ENCODE measurements at places on chromosomes 16 and 17.

GRCh38 chr17:78665952-78666920 lies 89.0 kb upstream of the DNAH17 start:
- no peak for DNase-seq

- DNase-seq = no peak
Measured at GRCh38 chr17:35617505-35617904, 30.4 kb downstream of the AP2B1 start.

GRCh38 chr17:48053758-48054237 lies 5.6 kb downstream of the NFE2L1 start:
- DNase-seq = no peak

DNA sequence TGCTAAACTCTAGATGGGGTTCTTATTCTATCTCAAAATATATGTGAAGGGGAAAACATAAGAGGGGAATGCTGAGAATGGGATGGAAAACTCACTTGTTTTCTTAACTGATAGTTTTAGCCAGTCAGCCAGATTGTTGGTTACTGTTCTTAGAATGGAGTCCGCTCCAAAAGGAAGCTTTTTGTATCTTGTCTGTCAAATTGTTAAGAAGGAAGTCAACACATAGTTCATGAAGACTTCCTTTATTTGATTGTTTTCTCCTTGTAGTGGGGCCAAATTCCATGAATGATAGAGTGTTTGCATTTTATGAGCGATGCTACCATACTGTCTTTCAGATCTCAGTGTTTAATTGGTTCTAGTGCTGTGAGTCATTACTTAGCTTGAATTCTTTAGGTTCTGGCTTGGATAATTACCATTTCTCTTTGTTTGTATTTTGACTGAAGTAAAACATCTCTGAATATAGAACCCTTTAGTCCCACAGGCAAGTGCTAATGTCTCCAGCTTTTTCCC lies 98.3 kb upstream of the GOT2 start:
- no peak for DNase-seq

GRCh38 chr16:80519189-80519588 lies 21.6 kb upstream of the DYNLRB2 start:
- DNase-seq = no peak

DNA sequence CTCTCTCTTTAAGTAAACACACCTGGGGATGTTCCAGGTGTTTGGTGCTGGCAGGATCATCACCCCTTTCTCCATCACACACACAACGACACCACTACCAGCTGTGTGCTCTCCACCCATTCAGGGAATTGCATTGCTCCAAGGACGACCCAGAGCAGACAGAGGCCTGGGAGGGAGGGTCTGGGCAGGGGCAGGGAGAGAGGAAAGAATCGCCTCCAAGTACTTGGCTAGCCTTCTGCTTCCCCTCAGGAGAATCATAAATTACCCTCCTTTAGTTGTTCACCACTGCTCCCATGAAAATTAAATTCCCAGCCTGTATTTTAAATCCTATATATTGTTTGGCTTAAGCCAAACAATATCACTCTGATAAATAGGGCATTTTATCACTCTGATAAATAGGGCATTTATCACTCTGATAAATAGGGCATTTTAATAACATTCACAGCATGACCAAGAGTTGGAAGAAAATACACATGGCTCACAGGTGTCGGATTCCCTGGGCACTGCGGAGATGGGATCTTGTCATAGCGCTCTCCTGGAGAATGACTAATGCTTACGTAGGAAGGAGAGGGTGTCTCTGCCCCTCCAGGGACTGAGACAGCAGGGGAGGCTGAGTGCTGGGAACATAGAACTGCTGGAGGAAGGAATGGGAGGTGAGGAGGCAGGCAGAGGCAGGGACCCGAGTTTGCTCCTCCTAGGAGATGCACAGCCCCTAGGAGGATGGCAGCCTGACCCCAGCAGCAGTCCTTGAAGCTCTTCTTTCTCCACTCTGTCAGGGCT lies 673.6 kb downstream of the HS3ST4 start:
- DNase-seq = no peak

DNA sequence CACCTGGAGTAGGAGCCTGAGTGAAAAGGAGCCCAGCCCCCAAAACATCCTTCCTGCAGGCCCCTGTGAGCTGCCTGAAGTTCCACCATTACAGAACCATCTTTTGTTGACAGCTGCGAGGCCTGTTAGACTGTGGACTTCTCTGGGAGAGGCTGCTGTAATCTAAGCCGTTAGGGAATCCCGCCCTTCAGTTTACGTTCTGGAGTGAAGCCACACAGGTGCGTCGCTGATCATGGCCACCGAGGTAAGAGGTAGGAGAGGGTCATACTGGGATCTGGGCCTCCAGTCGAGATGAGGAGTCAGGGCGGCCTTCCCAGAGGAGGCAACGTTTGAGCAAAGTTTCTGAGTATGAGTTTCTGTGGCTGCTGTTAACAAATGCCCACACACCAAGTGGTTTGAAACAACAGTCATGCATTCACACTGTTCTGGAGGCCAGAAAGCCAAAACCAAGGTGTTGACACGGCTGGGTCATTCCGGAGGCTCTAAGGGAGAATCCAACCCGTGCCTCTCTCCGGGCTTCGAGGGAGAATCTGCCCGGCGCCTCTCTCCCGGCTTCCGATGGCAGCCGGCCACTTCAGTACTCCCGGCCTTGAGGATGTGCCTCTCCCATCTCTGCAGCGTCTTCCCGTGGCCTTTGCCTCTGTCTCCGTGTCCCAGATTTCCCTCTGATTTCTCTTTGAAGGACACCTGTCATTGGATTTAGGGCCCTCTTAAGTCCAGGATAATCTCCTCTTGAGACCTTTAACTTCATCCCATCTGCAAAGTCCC lies 26.6 kb upstream of the ATP2C2 start:
- DNase-seq = no peak

GRCh38 chr16:6864244-6864643 lies 468.4 kb upstream of the RBFOX1 start:
- DNase-seq = no peak

GRCh38 chr16:543301-544164 lies 16.0 kb downstream of the CAPN15 start:
- DNase-seq = no peak

- DNase-seq = no peak
Measured at GRCh38 chr17:59627770-59628171, 8.1 kb downstream of the CLTC start.

DNA sequence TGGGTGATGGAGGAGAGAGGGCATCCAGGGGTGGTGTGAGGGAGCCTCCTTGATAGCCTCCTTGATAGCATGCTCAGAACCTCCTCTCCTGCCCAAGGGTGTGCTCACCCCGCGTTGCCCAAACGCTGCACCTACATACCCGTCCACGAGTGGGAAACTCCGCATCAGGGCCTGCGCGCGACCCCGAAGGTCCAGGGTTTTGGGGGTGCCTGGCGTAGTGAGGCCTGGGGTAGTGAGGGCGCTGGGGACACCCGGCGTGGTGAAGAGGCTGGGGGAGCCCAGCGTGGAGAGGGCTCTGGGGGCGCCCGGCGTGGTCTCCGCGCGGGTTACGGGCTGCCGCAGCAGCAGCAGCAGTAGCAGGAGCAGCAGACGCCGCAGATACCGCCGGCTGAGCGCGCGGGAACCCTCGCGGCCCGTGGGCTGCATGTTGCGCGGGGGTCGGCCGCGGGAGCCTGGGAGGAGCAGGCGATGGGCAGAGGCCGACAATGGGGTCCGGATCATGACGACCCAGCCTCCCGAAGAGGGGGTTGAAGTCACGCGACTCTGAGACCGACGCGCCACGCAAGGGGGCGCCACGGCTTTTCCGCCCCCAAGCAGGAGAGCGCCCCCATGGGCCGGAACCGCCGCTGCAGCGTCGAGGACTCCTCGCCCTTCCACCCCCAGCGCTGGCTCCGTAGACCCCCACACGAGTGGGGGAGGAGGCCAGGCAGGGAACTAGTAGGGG lies at the start of gene DPEP3:
Gene DPEP3, minus strand, starts transcription at position 545 of the 724 bp plus-strand sequence. Its CDS starts 119 bp downstream, at position 426.
- DNase-seq = peak; percentile 86

DNA sequence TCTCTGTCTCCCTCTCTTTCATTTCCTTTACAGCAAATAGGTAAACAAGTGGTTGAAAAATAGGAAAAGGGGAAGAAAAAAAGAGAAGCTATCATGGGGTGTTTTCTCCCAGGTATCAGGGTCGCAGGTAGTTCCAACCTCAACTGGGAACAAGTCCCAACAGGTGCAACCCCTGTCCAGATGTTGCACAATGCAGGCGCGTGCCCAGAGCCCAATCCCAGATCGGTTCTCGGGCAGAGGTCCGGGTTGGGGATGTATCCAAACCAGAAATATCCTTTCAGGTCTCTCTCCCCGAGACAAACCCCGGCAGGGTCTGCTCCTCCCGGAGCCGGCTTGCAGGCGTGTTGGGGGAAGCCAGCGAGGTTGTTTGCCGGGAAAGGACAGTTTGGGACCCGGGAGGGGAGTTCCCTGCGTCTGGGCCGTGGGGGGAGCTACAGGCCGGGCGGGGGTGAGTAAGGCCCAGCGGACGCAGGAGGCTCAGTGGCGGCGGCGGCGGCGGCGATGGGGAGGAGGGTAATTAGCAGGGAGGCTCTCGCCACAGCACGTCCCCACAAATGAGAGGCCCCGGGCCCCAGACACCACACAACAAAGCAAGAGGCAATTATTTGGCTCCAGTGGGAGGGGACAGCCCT lies 21.2 kb upstream of the SP6 start:
- no peak for DNase-seq

- DNase-seq = no peak
Measured at GRCh38 chr17:35051183-35051578, 12.3 kb downstream of the RFFL start.

DNA sequence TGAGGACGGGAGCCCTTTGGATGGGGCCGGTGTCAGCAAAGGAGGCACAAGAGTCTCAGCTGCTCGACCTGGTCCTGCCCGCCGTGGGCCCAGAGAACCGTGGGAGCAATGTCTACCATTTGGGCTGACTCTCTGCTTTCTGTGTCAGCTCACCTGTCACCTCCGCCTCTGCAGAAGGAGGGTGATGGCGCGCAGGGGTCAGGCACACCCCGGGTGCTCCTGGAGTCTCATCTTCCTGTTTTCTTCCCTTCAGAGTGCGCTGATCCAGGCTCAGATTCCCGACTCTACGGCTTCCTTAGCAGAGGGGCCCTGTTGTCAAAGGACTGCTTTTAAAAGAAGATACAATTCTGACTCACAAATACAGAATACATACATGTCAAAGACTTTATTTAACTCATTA lies 167.1 kb downstream of the BANP start:
- DNase-seq = peak; percentile 59

DNA sequence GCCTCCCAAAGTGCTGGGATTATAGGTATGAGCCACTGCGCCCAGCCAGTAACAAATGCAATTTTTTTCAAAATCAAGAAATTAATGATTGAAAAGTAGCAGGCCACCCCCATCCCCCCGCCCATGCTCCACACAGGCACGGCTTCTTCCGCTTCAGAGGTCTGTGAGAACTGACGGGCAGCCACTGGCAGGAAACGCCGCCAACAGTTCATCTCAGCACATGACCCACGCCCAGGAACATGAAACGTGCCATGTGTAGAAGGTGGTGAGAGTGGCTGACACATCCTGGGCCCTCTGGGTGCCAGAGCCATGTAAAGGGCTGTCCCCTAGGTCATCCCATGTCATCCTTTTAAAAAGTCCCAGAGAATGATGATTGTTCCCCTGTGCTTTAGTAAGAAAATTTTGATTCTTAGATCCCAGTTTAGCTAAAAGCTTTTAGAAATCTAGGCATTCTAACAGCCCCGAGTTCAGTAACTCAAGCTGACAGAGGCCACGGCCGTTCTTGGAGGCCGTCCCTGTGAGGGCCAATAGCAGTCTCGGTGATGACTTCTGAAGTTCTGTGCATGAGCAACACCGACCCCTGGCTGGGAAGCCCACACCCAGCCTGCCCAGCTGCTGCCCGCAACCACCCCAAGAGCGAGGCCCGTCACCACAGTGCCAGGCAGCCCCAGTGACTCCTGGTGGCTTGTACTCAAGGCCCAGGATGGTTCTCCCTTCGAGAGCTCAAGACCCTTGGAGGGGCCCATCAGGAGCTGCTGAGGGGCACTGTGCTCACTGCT lies 52.1 kb downstream of the KLHDC4 start:
- no peak for DNase-seq
